ENCODE measurements at places on chromosomes 16 and 17.
A peak's percentile ranks its signal among the peaks of the same experiment; 100 is the strongest.

GRCh38 chr17:43694081-43694870 lies 32.6 kb upstream of the MEOX1 start:
- DNase-seq = peak; percentile 23

- no peak for DNase-seq
Measured at GRCh38 chr16:25996052-25996451, 304.3 kb downstream of the HS3ST4 start.

GRCh38 chr16:2213817-2214718 lies 572 bp downstream of the PGP start:
- no peak for DNase-seq

DNA sequence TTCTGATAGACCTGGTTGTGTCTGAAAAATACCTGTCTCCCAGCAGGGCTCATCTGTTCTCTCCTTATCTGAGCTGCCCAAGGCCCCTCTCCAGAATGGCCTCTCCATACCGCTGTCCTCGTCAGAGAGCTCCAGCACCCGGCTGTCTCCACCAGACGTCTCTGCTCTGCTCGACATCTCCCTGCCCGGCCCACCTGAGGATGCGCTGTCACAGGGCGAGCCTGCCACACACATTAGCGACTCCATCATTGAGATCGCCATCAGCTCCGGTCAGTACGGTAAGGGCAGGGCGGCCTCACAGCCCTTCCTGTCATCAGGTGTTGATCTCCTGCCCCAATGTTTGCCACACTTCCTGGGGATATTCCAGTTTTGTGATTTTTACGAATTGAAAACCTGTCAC lies 10.2 kb upstream of the JPT2 start:
- no peak for DNase-seq

DNA sequence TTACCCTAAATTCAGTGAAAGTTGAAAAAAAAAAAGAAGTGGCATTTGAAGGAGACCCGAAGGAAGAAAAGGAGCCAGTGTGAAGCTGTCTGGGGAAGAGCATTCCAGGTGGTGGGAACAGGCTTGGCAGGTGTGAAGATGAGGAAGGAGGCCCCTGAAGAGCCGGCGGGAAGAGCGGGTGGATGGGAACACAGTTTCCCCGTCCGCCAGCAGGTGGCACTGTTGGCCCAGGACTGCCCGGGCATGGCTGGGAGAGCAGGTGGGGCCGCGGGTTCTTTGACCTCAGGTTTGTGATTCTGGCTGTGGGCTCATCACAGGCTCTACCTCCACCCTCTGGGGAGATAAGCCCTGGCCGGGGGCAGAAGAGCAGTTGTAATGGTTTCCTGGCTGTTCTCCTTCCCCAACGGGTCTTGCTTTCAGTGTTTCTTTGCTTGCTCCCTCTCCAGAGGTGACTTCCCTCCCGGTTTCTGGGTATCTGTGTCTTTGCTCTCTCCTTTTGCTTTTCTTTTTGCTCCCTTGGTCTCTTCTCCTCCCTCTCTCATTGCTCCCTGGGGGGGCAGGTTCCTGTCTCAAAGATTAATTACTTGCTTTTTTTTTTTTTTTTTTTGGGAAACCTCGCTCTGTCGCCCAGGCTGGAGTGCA lies 32.3 kb downstream of the RAP1GAP2 start:
- DNase-seq = no peak

- DNase-seq = peak; percentile 14
Measured at GRCh38 chr17:79305768-79306423, 231.3 kb downstream of the ENGASE start.
